Lung (tissue), 17 donors: ENCODE measurements at places on chromosomes 5 and 9. TPM values are rescaled to one million over a fixed set of nuclear protein-coding genes. Genes with fewer than 3 reads are reported as not detected.

The RANBP17 gene
- 16.7 TPM for total RNA-seq

The CTXN3 gene
- total RNA-seq, result not detected

The SCGB3A1 gene
- 119 TPM for total RNA-seq

DNA sequence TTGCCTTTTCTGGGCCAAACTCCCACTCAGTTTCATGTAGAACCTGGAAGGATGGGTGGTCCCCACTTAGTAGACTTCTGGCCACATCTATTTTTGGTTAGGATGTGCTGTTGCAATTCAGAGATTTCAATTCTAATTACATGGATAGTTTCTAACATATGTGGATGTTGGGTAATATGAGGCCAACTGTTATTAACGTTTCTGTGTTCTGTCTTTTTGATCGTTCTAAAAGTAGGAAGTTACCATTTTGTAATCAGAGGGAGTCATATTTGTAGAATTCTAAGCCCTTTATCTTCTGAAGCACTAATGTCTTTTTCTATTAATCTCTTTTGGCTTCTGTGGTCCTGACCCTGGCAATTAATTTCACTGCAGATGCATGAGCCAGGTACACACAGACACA is 141.6 kb upstream of the SPEF2 start:
- peak; percentile 9 for DNase-seq
- no peaks in the 10 kb centered on the region for H3K36me3 ChIP-seq
- H3K4me1 ChIP-seq, result no peaks in the 10 kb centered on the region
- no peak overlapping the region for H3K4me3 ChIP-seq

DNA sequence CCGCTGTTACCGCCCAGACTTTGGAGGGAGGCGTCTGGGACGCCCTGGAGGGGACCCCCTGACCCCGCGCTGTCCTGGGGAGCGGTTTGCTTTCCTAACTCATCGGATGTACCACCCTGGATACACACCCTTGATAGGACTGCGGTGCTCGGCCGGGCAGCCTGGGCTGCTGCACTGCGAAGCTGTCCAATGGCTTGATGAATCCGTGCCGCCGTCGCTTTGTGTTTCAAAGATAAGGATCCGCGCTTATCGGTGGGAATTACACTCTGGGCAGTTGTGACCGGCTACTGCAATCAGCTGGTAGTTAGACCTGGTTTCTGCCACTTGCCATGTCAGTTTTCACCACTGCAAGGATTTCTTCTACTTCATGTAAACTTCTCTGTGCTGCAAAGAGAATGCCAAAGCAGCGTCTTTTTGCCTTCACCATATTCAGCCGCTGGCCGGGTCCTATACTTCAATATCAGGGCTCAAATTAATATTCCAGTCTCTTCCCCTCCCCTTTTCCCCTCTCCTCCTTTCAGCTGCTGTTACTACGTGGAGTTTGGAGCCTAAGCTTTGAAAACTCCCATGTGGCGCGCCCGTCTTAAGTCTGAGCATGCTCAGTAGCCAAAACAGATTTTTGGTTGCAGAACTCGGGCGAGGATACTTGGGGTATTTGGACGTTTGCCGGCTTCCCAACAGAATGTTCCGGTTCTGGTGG is 727 bp downstream of the SMAD5 start:
- H3K27ac ChIP-seq, result peak overlapping the region; percentile 97
- peak overlapping the region; percentile 97 for H3K4me3 ChIP-seq
- peak; percentile 85 for DNase-seq
- H3K36me3 ChIP-seq, result no peaks in the 10 kb centered on the region
- no peaks in the 10 kb centered on the region for H3K27me3 ChIP-seq

DNA sequence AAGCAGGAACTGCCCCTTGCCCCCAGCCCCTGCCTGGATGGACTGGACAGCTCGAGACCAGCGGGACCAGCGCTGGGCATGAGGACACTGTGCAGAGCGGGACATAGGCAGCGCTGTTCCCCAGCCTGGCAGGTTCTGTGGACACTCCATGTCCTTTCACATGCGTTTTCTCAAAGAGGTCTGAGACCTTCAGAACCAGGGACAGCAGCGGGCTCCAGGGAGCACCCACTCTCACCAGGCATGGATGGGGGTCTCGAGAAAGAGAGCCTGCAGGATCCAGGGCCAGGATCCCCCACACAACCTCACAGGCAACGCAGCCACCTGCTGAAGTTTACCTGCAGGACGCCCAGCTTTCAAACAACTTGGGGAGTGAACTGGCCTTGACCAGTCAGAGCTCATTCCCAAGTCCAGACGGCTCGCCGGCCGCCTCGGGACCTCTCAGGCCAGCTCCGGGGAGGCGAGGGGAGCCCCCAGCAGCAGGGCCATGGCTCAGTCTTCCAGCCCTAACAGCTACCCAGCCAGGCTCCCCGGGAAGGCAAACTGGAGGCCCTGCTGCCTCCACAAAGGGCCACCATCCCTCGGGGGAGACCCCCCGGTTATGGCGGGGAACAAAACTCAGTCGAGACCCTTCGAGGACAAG is 72.5 kb upstream of the SARDH start:
- DNase-seq, result no peak
- no peaks in the 10 kb centered on the region for H3K27me3 ChIP-seq
- H3K4me3 ChIP-seq, result no peak overlapping the region
- no peaks in the 10 kb centered on the region for H3K4me1 ChIP-seq

- no peak overlapping the region for H3K4me3 ChIP-seq
- H3K27me3 ChIP-seq, result peaks cover 59% of the 10 kb centered on the region
- no peaks in the 10 kb centered on the region for H3K36me3 ChIP-seq
- no peak overlapping the region for H3K27ac ChIP-seq
- DNase-seq, result no peak
- H3K4me1 ChIP-seq, result no peaks in the 10 kb centered on the region
Measured at GRCh38 chr5:135053278-135053677, 19.2 kb upstream of the PITX1 start.

GRCh38 chr9:84278130-84278529 is 62.4 kb downstream of the SLC28A3 start:
- H3K27me3 ChIP-seq, result no peaks in the 10 kb centered on the region
- no peak overlapping the region for H3K27ac ChIP-seq
- no peaks in the 10 kb centered on the region for H3K36me3 ChIP-seq

DNA sequence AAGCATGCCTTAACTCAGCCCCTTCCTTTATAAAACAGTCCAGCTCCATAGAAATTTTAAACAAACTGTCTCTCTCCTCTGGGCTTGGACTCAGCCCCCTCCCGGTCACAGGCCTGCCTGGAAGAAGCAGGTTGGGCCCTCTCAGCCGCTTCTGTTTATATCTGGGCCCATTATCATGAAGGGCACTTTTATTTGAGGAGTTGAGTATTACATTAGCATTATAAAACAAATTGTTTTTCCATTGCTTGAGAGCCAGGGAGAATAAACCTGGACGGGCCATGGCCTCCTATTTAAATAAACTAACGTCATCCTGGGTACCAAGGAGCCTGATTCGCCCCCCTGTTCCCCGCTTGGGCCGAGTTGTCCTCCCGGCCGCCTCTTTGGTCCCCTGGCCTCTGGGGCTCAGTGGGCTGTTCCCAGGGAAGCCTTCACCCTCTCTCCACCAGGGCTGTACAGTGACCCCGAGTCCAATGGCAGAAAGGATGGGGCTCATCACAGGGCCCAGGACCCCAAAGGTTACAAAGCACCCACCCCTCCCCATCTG is 13.2 kb downstream of the IRX2 start:
- H3K27me3 ChIP-seq, result peaks cover 5% of the 10 kb centered on the region
- no peaks in the 10 kb centered on the region for H3K4me1 ChIP-seq
- no peaks in the 10 kb centered on the region for H3K36me3 ChIP-seq
- peak; percentile 19 for DNase-seq
- no peak overlapping the region for H3K27ac ChIP-seq
- H3K4me3 ChIP-seq, result no peak overlapping the region

- H3K36me3 ChIP-seq, result no peaks in the 10 kb centered on the region
- no peaks in the 10 kb centered on the region for H3K27me3 ChIP-seq
Measured at GRCh38 chr5:42994555-42995359, 45.4 kb downstream of the ANXA2R start.

DNA sequence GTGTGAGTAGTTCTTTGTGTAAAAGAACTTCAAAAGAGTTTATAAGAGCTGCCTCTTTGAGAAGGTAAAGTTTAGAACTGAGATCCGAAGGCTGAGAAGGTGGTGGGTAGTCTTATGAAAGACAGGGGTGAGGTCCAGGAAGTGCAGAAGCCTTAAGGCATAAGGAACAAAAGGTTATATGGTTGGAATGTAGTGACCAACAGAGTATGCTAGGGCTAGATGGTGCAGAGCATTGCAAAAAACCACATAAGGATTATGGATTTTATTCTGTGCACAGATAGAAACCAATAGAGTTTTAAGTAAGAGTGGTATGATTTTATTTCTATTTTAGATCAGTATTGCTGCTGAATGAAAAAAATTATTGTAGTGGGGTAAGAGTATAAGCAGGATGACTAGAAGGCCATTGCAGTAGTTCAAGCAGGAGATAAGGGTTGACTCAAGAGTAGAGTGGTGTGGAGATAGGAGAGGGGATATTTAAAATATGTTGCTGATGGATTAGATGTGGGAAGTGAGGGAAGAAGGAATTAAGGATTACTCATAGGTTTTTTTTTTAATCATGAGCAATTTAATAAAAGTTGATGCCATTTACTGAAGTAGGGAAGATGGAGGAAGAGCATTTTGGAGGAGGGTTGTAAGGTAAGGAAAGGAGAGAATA is 3.7 kb downstream of the RECK start:
- H3K4me1 ChIP-seq, result peaks cover 12% of the 10 kb centered on the region
- no peaks in the 10 kb centered on the region for H3K27me3 ChIP-seq
- DNase-seq, result no peak
- no peak overlapping the region for H3K27ac ChIP-seq
- H3K36me3 ChIP-seq, result no peaks in the 10 kb centered on the region
- no peak overlapping the region for H3K4me3 ChIP-seq

DNA sequence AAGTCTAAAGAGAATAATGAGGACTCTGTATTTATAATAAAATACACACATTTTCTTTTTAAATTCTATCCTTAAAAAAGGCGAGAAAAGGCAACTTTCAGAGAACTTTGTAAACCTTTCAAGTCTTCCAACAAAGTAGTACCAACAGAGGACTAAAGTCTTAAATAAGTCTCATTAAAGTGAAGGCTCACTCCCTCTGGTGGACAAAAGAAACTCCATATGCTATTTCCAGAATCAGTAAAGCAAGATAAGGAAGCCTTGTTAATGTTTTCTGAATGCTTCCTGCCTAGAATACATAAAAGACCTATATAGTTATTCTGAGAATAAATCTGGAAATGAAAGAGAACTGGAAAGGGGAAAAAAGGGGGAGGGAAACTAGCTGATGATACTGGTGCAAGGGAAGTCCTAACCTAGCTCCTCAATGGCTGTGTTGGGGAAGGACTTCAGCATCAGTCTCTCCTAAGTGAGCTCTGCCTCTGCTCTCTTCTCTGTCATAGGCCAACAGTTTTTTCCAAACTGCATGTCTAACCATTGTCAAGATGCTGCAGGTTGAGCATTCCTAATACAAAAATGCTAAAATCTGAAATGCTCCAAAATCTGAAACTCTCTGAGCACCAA is 7.2 kb downstream of the HMGCS1 start:
- DNase-seq, result peak; percentile 81
- H3K27ac ChIP-seq, result no peak overlapping the region
- H3K27me3 ChIP-seq, result no peaks in the 10 kb centered on the region
- H3K36me3 ChIP-seq, result no peaks in the 10 kb centered on the region
